CD4-positive, alpha-beta T cell treated with Interleukin-4 for 4 hours (primary cell): ENCODE measurements at places on chromosomes 5 and 9.

GRCh38 chr9:4225291-4226028 is 74.4 kb downstream of the GLIS3 start:
- DNase-seq, result no peak

DNA sequence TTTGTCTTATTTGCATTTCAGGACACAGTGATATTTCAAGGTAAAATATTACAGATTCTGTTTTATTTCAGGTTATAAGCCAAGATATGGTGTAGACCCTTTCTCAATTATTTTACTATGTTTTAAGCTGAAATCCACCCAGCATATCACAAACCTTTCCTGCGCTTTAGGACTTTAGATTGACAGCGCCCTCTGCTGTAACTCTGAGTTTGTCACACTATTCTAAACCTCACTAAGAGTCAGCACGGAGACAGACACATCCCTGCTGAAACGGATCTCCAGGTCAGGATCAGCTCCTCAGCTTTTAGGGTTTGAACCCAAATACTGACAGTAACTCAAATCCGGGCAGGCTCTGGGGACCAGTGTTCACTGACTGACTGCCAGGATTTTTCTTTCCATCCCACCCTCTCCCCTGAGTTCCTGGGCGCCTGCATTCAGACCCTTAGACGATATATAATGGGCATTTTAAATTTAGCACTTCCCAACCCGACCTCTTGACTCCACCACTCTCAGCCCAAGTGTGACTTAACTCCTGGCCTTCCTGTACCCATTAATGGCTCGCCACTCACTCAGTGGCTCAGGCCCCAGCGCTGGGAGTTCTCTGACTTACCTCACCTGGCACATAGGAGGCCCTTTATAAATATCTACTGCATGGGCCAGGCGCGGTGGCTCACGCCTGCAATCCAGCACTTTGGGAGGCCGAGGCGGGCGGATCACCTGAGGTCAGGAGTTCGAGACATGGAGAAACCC is 33.5 kb downstream of the TLX3 start:
- peak; percentile 37 for DNase-seq

- DNase-seq, result no peak
These were observed 17.1 kb upstream of the KIF12 start for GRCh38 chr9:114116126-114116747.

- DNase-seq, result no peak
These were observed 34.5 kb upstream of the SMAD5 start for GRCh38 chr5:136098176-136098575.

- no peak for DNase-seq
These were observed 323.0 kb downstream of the SPOCK1 start for GRCh38 chr5:137176126-137176525.

DNA sequence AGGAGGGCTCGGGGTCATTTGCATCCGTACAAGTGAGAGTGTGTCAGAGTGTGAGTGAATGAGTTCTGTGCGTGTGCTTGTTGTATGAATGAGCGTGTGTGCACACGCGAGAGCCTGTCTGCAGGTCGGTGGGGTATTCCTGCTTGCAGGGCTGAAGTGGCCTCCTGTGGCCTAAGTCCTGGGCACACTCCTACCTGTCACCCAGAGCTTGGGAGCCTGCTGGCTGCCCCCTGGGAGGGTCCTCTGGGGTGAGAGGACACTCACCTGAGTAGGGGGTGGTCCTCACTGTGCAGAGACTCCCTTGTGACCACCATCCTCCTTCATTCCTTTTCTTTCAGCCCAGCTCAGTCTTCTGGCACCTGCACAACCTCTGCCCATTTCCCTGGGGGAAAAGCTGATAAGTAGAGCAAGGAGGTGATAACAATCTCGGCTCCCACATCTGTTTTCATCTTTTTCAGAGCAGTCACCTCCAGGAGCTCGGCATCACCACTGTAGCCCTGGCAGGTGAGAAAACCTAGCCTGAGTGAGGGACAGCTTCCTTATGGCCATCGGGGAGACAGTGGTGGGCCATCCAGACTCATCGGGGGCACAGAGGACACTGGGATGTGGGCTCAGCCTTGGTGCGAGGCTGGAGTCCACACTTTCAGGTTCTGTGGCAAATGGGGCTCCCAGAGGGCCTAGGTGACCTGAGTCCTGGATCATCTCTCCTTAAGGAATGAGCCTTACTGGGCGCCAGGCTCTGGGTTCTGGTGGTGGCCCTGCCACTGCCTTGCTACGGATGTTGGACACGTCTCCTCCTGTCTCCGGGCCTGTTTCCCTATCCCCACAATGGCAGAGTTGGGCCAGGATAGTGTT is 38.7 kb upstream of the SYNPO start:
- DNase-seq, result no peak

DNA sequence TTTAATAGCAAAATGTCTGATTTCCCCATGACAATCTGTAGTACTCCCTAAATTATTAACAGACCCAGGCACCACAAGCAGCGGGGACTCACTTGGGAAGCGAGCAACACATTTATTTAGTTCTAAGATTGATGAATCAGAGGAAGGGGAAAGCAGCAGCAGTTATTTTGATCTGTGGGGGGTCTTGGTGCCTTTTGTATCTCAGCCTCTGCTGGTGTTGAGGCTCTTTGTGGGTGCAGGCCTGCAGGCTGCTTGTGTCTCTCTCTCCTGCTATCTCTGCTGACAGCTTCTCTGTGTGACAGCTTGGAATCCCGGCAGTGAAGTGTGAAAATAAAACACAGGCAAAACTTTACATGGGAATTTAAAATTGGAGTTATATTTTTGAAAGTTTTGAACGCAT is 878.2 kb upstream of the DMAC1 start:
- no peak for DNase-seq
